Activated T-cell treated with anti-CD3 and anti-CD28 coated beads for 24 hours (primary cell): ENCODE measurements at places on chromosomes 6 and 20.

DNA sequence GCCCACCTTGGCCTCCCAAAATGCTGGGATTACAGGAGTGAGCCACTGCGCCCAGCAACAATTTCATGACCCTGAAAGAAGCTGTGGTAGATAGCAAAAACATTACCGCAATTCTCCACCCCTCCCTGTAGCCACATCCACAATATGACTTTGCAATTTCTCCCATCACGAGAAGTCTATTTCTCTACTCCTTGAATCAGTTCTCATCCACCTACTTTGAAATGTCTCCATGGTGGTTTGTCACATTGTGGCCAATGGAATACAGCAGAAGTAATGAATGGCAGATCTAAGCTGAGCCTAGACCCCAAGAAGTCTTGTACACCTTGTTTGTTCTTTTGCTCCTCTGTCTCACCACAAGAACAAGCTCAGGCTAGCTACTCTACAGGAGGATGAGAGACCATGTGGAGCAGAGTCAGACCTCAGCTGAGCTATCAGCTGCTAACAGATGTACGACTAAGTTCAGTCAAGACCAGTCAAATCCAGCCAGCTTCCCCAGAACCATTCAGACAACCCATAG is 6.3 kb downstream of the OXT start:
- no peak for DNase-seq

DNA sequence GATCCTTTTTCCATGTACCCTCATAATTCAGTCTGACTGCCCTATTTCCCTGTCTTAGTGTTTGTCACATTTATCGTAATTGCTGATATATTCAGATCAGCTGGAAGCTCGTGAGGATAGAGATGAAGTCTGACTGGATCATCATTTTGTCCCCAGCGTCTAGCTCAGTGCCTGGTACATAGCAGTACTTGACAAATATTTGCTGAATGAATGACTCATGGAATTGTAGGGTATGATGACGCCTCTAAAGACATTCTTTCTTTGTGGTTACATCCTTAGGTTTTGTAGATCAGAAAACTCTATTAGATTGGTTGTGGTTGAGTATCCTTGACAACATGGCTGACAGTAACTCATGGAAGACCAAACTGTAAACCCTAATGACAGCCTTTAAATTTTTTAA is 68.9 kb downstream of the MTHFD1L start:
- DNase-seq: no peak

- no peak for DNase-seq
Measured at GRCh38 chr6:105507811-105508210, 104.9 kb upstream of the PREP start.

- DNase-seq: no peak
Measured at GRCh38 chr6:82072751-82073150, 174.8 kb downstream of the IBTK start.

GRCh38 chr6:143110572-143110971 is 49.9 kb downstream of the AIG1 start:
- no peak for DNase-seq

DNA sequence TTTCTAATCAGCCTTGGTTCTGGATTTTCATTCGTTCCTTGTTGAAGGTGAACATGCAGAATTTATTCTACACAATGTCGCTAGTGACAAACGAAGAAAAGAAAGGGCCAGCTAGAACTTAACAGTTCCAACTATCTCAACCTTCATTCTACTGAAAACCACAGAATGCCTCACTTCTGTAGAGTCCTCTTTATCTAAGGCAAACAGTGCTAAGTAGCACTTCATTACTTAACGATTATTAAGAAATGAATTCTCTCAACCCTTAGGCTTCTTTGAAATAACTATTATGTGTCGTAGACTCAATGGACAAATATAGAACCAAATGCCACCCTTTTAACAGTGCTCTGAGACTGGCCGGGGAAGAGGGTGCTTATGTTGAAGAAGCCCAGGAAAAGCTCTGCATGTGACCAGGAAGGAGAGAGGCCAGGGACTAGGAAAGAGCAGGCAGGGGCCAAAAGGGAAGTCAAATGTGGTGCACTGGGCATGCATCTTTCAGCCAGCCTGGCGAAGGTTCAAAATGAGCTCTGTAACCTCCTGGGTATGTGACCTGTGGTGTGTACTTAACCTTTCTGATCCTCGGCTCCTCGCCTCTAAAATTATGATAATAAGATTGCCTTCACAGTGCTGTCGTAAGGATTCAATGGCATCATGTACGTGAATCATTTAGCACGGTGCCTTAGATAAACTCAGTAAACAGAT is 55.4 kb upstream of the BMP2 start:
- no peak for DNase-seq

DNA sequence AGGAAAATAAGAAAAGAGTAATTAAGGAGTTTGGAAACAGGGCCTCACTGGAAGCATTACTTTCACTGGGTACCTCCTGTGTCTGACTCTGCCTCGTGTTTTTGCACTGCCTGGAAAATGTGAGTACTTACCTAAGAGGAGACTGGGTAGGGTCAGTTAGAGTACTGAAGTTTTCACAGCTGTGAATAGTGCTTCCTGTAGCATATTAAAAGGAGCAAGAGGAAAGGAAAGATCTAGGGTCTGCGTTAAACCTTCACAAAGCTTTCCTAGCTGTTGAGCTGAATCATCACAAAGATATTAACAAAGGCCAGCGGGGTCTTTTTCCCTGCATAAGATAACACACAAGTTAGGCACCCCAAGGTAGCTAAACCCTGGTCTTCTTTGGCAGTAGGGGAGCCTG is 82.3 kb downstream of the MLIP start:
- no peak for DNase-seq

GRCh38 chr20:35277127-35277526 is 795 bp downstream of the MMP24OS start:
- no peak for DNase-seq

GRCh38 chr6:67881706-67882065 is 753.4 kb upstream of the ADGRB3 start:
- no peak for DNase-seq

- no peak for DNase-seq
Measured at GRCh38 chr6:149964308-149965193, 808 bp downstream of the ULBP1 start.

- DNase-seq: no peak
Measured at GRCh38 chr6:158565122-158565429, 5.2 kb downstream of the TMEM181 start.

GRCh38 chr6:126300735-126301134 is 39.2 kb upstream of the CENPW start:
- no peak for DNase-seq

- DNase-seq: no peak
Measured at GRCh38 chr20:37680420-37680819, 13.4 kb upstream of the CTNNBL1 start.

GRCh38 chr20:48141660-48142515 is 356.6 kb upstream of the SULF2 start:
- DNase-seq: no peak

DNA sequence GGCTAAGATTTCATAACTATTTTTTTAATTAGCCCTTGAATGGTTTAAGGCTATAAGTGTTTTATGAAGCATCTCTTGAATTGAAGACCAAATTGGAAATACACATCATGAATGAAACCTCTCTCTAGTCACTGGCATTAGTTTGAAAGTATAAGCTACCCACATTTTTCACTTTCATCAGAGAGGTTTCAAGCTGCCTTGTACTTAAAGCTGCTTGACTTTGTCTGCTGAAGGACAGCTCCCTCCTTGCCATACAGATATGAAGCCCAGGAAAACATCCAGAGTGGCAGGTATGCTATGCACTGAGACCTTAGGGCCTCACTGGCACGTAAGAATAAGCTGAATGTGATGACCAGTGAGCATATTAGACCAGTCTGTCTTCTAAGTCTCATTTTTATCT is 62.7 kb downstream of the ELOVL2 start:
- DNase-seq: no peak

GRCh38 chr6:168158213-168158979 is 79.4 kb upstream of the FRMD1 start:
- DNase-seq: no peak

GRCh38 chr6:138012682-138013081 is 94.5 kb downstream of the PERP start:
- DNase-seq: no peak

DNA sequence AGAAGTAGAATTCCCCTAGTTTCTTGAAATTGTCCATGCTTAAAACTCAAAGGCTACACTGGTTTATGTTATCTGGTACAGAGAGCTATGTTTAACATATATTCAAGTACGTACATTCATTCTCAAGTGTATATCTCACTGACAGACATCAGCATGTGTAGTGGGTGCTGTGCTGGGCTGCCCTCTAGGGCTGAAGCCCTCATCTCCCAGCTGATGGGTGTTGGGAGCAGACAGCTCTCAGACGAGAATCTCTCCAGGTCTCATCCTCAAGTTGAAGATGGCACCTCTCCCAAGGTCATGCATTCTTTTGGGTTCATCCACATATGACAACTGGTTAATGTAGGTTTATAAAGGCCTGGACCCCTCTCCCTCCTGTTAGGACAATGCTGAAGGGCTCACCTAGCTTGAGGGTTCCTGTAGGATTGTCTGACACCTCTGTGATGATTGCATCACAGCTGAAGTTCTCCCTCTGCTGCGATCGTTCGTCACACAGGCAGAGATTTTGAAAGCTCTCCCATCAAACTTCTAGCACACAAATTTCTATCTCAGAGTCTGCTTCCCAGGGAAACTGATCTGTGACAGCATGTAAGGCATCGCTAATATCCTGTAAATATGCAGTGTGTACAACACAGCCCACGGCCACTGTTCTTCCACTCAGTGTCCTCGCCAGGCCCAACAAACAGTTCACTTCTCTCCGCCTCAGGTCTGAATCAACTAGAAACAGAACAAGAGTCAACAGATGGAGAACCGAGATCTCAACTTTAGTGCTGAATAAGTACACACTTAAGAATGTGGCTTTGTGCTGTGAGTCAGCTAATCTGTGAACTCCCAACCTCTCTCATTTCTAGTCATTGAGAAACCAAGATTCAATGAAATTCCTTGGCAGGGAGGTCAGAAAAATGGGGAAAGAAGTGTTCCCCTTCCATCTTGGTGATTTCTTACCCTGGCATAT is 43.2 kb downstream of the PREP start:
- no peak for DNase-seq

DNA sequence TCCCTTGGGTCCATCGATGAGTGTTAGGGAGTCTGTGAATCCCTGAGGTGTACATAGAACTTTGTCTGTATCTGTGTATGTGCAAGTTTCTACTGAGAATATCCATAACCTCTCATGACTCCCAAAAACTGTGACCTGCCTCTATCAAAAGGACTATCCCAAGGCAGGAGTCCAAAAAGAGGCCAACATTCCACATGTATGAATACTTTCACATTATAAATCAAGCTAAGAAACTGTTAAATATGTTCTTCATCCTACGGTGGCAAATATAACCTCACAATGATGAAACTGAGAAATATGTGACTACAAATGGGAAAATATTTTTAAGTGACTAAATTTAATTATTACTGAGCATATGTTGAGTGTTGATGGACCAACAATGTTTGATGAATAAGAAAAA is 16.1 kb upstream of the STX11 start:
- no peak for DNase-seq

DNA sequence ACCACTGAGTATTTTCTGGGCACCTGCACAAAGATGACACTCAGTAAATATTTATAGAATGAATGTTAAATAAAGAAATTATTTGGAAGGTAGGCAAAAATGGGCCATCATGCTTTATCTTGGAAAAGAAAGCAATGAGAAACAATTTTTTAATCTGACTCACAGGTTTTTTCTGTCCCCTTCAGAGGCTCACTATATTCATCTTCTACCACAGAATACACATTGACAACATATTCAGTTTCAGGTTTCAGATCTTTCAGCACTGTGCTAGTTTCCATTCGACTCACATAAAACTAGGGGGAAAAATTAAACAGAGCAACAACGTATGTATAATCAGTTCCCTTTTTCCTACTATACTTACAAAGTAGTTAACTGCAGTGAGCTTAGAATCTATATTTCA is 58.3 kb downstream of the COL12A1 start:
- DNase-seq: no peak

DNA sequence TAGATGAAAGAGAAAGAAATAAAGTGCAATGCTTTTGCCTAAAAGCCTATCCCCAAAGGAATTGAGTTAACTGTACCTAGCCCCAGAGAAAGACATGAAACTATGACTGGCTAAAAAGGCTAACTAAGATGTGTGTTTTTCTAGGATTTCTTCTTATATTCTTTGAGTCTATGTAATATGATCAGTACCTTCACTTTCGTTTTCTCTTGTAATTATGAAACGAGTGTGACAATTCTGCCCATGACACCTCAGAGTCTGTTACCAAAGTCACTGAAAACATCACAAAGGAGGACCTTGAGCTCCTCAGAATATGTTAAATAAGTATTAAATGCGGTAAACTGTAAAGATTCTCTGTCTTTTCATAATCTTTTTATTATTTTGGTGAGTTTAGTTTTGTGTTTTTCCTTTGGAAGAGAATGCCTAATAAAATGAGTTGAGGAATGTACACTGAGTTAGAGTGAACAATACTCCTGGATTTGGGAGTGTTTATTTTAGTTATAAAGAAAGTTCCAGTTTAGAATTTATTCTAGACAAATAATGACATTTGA is 141.3 kb downstream of the FUT9 start:
- no peak for DNase-seq

DNA sequence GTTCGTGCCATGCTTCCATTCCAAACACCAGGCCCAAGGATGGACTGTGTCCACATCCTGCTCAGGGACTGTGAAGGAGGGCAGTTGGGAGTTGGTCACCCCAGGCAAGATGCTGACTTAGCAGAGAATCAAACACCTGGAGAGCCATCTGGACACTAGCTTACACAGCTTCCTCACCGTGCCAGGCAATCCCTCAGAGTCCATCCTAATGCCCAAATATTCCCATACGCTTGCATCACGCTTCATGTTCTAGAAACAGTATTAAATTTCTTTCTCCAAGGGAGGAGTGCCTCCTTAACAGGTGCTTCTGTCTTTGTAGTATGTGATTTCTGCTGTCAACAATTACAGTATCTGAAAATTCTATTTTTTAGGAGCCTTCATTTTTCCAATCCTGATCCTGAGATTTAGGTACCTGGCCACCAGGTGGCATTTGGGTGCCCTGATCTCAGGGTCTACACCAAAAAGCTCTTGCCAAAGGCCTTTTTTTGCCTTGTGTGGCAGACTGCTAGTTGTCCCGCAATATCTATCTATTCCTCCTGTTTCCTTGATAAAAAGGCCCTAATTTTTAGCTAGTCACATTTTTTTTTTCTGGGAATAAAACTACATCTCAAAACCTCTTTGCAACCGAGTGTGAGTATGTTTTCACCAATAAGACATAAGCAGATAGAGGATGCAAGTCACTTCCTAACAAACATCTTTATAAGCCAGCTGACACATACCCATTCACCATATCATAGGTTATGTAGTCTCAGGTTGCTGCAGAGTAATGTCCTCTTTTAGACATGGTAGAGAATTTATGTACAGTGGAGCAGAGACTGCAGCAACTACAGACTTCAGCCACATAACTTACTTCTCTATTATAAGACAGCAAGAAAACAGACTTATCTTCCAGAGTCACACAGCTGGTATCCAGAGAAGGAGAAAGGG is 85.0 kb downstream of the PREP start:
- DNase-seq: no peak
